HFF-Myc (cell line): ENCODE measurements at places on chromosomes 12 and 14.

DNA sequence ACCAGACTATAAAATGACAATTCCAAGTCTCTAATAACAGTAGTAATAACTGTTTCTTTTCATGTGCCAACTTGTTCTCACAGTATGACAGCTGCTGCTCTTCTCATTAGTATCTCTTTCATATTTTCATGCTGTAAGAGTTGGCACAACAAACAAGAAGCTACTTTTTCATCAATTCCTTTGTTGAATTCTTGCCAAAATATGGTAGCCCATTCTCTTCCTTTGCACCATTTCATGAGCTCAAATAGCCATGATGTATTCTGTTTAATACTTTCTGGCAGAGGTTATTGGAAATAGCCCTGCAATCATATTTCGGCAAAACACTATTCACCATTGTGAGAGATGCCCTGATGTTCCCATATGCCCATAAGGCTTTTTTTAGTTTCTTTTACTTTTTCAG is 1100.7 kb downstream of the TRHDE start:
- no peak for DNase-seq

DNA sequence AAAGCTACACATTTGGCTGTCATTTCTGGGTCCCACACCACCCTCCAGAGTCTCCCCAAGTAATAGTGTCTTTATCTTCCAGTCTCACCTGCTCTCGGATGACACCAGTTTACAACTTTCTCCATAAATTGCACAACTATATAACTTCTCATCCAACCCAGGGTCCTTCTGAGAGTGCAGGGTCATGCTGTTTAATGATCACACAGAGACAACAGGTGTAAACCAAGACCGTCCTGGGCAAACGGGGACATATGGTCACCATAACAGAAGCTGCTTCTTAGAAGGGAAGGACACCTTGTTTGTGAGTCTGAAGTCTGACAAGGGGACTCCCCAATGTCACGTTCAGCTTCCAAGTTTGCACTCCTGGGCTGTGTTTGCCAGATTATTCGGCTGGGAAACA is 74.3 kb downstream of the MAP1LC3B2 start:
- no peak for DNase-seq

DNA sequence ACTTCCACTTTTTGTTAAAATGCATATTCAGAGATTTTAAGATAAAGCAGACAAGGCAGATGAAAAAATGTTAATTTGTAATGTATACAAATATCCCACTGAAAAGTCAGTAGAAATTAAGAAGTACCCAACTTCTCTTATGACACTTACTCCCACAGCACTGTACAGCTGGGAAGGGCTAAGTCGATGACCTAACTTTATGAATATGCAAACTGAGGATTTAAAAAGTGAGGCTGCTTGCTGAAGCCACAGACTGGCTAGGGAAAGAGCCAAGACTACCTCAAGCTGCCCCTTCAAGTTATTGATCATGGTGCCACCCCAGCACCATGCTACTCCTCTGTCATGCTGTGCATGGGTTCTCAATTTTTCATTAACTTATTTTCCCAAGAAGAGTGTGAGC is 17.0 kb downstream of the PPM1H start:
- no peak for DNase-seq

- DNase-seq: peak; percentile 49
Measured at GRCh38 chr12:130847112-130847511, 8.1 kb upstream of the STX2 start.

GRCh38 chr12:45879363-45879895 is 110.9 kb downstream of the SCAF11 start:
- no peak for DNase-seq

GRCh38 chr12:125330645-125331341 is 265.6 kb downstream of the AACS start:
- DNase-seq: no peak

GRCh38 chr14:73851000-73851399 is 631 bp upstream of the PTGR2 start:
- no peak for DNase-seq

- DNase-seq: no peak
Measured at GRCh38 chr12:1842183-1842904, 22.0 kb downstream of the LRTM2 start.

DNA sequence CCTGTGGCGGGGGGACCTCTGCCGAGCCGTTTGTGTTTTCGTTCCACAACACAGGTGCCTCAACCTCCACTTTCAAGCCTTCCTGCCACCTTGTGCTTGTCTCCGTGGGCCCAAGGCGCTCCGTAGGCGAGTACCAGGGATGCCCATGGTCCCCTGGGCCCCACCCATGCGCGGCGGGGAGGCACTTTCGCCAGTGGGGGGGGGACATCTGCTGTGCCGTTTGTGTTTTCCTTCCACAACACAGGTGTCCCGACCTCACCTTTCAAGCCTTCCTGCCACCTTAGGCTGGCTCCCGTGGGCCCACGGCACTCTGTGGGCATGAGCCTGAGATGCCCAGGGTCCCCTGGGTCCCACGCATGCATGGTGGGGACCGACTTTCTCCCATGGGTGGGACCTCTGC is 335.9 kb downstream of the ALG10 start:
- no peak for DNase-seq

GRCh38 chr14:30848449-30849240 is 25.7 kb upstream of the COCH start:
- DNase-seq: no peak

- DNase-seq: no peak
Measured at GRCh38 chr12:9948606-9949296, 16.6 kb upstream of the CLEC2A start.

- no peak for DNase-seq
Measured at GRCh38 chr12:66549050-66549389, 129.9 kb downstream of the GRIP1 start.

GRCh38 chr14:52834440-52834842 is 43.0 kb upstream of the GNPNAT1 start:
- peak; percentile 76 for DNase-seq

DNA sequence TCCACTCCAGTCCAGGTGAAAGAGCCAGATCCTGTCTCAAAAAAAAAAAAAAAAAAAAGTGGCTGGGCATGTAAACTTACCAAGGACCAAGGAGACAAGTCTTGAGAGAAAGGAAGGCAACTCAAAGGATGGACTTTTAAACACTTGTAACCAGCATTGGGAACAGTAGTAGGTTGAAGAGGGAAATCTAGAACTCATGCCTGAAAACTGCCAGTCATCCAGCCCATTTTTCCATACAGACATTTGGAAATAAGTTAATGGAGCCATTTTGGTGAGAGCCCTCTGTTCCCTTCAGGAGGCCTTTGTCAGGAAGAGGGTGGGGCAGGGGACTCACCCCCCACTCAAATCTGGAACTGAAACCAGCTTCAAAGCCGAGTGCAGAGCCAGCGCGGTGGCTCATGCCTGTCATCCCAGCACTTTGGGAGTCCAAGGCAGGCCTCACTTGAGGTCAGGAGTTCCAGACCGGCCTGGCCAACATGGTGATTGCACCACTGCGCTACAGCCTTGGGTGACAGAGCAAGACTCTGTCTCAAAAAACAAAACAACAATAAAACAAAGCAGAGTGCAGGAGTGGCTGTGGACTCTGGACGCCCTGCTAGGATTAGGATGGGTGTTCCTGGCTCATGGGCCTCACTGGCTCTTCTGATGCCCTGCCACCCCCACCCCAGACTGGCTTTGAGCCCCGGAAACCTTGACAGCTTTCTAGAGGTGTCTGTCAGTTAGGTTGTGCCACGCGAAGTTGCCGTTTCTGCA is 1.6 kb upstream of the MLXIP start:
- DNase-seq: no peak

DNA sequence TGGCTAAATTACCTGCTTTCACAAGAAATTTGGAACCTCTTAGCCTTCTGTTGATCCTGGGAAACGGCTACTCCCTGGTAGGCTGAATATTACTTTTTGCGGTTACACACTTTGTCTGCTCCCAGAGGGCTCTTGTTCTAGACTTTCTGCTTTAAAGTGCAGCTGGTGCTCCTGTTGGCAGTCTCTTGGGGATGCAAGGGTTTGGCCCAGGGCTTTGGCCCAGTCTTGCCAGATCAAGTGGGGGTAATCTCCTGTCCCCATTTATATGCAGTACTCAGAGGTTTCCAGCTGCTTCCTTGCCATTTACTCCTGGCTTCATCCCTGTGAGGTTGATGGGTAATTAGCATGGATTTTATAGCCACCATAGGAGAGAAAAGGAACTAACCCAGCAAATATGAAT is 558.2 kb upstream of the MIS18BP1 start:
- DNase-seq: no peak

- no peak for DNase-seq
Measured at GRCh38 chr14:35416108-35416750, 11.7 kb upstream of the NFKBIA start.

GRCh38 chr14:64733899-64734298 is 29.7 kb downstream of the PLEKHG3 start:
- no peak for DNase-seq

- DNase-seq: no peak
Measured at GRCh38 chr12:51082561-51083125, 753 bp downstream of the CSRNP2 start.

- no peak for DNase-seq
Measured at GRCh38 chr12:118059341-118060191, 1.4 kb downstream of the WSB2 start.

- no peak for DNase-seq
Measured at GRCh38 chr12:106280106-106280505, 22.4 kb upstream of the TCP11L2 start.

- DNase-seq: no peak
Measured at GRCh38 chr14:74134484-74134883, 49.7 kb downstream of the LIN52 start.
